CD4-positive, alpha-beta T cell (primary cell): ENCODE measurements at places on chromosomes 2 and 18. TPM values are rescaled to one million over a fixed set of nuclear protein-coding genes. Genes with fewer than 3 reads are reported as not detected.

DNA sequence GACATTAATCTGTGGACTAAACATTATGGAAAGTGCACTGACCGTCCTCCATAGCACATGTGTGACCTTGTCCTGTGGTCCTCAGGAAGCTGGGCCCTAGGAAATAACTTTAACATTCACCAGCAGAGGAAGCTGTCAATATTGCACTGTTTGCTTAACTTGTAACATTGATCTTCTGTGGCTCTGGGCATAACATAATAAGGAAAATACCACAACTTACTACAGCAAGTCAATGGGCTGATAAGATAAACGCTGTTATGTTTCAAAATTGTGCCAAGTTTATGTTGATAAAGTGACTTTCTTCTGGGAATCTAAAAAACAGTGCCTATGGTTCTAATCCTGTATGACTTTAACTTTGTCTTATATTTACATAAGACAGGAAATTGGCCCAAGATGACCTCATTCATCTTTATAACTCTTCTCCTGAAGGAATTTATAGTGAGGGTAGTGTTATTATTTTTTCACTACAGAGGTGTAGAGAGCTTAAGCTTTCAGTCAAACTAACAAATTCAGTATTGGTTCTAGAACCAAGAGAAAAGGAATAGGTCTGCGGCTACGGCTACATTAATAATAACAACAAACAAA is 113.7 kb upstream of the MAP4K3 start:
- no peaks in the 10 kb centered on the region for H3K27me3 ChIP-seq
- H3K4me1 ChIP-seq, result no peaks in the 10 kb centered on the region
- no peaks in the 10 kb centered on the region for H3K36me3 ChIP-seq
- no peak for DNase-seq
- no peak overlapping the region for H3K4me3 ChIP-seq

MERTK gene
- 0.08 TPM for total RNA-seq

DNA sequence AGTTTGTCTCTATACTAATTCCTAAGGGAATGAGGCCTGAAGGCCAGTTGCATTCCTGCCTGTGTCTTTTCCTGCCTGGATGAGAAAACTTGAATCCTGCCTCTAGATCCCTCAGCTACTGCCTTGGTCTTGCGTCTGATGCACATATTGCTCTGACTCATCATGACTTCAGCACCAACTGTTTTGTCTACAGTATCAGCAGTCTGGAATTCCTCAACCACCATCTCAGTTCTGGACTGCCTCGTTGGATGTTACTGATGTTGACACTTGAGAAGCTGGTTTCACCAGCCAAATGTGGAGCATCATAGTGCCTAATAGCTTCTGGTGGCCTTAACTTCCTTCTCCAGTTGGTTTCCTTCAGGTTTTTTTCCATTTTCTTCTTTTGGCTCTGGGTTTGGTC is 211.0 kb downstream of the CTNNA2 start:
- H3K36me3 ChIP-seq, result no peaks in the 10 kb centered on the region
- H3K4me3 ChIP-seq, result no peak overlapping the region
- H3K4me1 ChIP-seq, result no peaks in the 10 kb centered on the region
- no peaks in the 10 kb centered on the region for H3K27me3 ChIP-seq
- DNase-seq, result no peak
- no peak overlapping the region for H3K27ac ChIP-seq

- H3K27me3 ChIP-seq, result peaks cover 4% of the 10 kb centered on the region
- H3K27ac ChIP-seq, result no peak overlapping the region
- no peak for DNase-seq
- no peak overlapping the region for H3K4me3 ChIP-seq
Observed at GRCh38 chr2:118548880-118549488, 298.5 kb downstream of the EN1 start.

ABCB11 gene
- total RNA-seq, result not detected

SLC40A1 gene
- 7.4 TPM for total RNA-seq

DNA sequence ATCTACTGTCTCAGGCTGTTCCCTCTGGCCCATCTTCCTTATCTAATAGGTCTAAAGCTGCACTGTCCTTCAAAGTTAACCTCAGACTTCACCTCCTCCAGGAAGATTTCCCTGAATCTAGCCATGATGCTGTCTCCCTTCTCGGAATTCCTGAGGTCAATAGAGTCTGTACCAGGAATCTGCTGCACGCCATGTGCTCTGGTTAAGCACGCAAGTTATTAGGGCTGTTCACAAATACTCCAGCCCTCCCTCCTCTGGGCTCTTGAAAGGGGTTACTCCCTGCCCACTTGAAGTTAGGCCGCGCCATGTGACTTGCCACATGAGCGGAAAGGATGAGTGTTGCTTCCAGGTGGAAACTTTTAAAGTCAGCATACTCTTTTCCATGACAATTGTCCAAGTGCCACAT is 43.6 kb downstream of the MCFD2 start:
- H3K4me3 ChIP-seq, result no peak overlapping the region
- no peaks in the 10 kb centered on the region for H3K4me1 ChIP-seq
- no peak for DNase-seq
- no peak overlapping the region for H3K27ac ChIP-seq
- no peaks in the 10 kb centered on the region for H3K27me3 ChIP-seq
- H3K36me3 ChIP-seq, result no peaks in the 10 kb centered on the region

PID1 gene
- 0.38 TPM for total RNA-seq

DNA sequence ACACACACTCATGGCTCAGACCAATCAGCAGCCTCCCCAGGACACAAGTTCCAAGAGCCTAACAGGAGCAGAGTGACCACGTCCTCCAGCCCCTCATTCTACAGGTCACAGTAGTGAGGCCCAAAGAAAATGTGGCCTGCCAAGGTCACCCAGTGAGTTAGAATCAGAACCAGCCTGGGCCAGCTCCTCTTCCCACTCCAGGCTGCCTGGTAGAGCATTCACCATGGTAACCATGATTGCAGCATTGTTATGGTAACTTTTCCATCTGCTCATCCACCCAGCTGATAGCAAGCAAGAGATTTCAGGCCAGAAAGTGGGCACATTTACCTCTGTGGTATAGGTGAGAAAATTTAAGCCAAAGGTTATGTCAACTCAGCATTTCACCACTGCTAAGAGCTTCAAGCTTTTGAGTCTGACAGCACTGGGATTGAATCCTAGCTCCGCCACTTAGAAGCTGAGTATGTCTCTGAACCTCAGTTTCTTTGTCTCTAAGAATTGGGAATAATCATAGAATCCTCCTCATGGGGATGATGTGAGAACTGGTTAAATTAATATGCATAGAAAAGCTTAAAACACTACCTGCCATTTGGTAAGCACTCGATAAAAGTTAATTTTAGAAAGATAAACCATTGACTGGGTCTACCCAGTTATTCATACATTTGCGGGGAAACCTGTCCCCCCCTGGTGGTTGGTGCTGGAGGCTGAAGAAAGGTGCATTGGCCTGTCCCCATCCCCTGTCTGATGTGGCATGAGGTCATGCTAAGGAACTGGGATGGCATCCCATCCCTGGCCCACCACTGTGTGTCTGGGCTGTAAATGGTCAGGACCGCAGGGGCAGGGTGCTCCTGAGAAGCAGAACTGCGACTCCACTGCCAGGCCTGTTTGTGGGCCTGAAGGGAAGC is 181.5 kb downstream of the KLHL29 start:
- no peaks in the 10 kb centered on the region for H3K4me1 ChIP-seq
- no peak overlapping the region for H3K4me3 ChIP-seq
- H3K36me3 ChIP-seq, result no peaks in the 10 kb centered on the region
- H3K27me3 ChIP-seq, result no peaks in the 10 kb centered on the region
- no peak for DNase-seq

GRCh38 chr2:27080140-27080469 is 1.7 kb downstream of the EMILIN1 start:
- no peaks in the 10 kb centered on the region for H3K36me3 ChIP-seq
- peaks cover 42% of the 10 kb centered on the region for H3K4me1 ChIP-seq
- H3K27ac ChIP-seq, result no peak overlapping the region
- no peak overlapping the region for H3K4me3 ChIP-seq

C2orf66 gene
- not detected for total RNA-seq

LRRC30 gene
- not detected for total RNA-seq

ST6GAL2 gene
- total RNA-seq, result not detected

TEX44 gene
- not detected for total RNA-seq

- H3K4me1 ChIP-seq, result no peaks in the 10 kb centered on the region
- no peak overlapping the region for H3K4me3 ChIP-seq
- H3K27ac ChIP-seq, result no peak overlapping the region
- no peaks in the 10 kb centered on the region for H3K27me3 ChIP-seq
Observed at GRCh38 chr18:59996370-59996966, 96.7 kb downstream of the PMAIP1 start.

GRCh38 chr2:169828141-169828811 is 1.0 kb downstream of the UBR3 start:
- H3K4me3 ChIP-seq, result peak overlapping the region; percentile 73
- peak overlapping the region; percentile 41 for H3K27ac ChIP-seq
- H3K4me1 ChIP-seq, result peaks cover 44% of the 10 kb centered on the region
- no peaks in the 10 kb centered on the region for H3K27me3 ChIP-seq
- DNase-seq, result peak; percentile 25

DNA sequence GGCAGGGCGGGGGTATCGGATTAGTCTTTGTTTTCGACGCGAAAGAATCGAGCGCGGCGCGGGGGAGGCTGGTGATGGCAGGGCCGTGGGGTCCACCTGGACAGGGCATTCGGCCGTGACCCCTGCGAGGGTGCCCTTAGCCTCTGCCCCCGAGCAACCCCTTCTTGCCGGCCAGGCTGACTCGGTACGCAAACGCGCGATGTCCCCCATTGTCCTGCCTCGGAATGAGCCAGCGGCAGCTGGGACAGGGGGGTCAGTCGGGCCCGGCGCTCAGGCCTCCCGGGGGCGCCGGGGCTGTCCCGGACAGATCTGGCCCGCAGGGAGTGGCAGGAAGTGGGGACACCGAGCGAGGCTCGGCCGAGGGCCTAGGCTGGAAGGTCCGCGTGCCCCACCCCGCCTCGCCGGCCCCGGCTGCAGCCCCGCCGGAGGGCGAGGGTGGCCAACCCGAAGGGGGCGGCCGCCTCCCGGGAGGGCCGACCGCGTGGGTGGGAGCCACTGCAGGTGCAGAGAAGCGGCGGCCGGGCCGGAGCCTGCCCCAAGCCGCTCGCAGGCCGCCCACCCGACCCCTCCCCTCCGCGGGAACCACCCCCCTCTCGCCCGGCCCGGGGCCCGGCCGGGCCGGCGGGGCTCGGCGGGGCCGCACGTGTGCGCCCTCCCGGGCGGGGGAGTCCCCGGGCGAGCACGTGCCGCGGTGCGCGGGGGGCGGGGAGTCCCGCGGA is at the start of gene TET3:
Gene TET3, plus strand, starts transcription at position 708 of the 719 bp plus-strand sequence. CDS start 1,494 bp downstream, outside the sequence.
- peak within 1 kb of the TSS; percentile 80 for H3K4me3 ChIP-seq
- no peak for DNase-seq
- H3K4me1 ChIP-seq, result peaks cover 76% of the 10 kb centered on the region
- peak within 1 kb of the TSS; percentile 71 for H3K27ac ChIP-seq
- peaks cover under 1% of the 10 kb centered on the region for H3K36me3 ChIP-seq

FAM124B gene
- 1.3 TPM for total RNA-seq

DNA sequence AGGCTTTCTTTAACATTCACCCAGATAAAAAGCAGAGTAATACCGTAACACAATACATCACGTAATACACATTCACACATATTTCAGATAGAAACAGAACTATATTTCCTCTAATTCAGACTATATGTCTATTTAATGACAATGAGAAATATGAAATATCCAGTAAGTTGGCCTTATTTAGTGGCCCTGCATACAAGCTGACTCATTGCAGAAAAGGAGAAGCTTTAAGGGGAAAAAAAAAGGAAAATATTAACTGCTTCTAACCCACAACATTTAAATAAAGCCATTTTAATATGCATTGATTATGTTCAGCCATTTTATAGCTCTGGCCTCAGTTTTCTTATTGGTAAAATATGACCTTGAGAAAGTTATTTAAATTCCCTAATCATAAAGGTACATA is 94.8 kb downstream of the PPP1R1C start:
- H3K27me3 ChIP-seq, result peaks cover 4% of the 10 kb centered on the region
- H3K27ac ChIP-seq, result no peak overlapping the region
- H3K4me1 ChIP-seq, result no peaks in the 10 kb centered on the region

DNA sequence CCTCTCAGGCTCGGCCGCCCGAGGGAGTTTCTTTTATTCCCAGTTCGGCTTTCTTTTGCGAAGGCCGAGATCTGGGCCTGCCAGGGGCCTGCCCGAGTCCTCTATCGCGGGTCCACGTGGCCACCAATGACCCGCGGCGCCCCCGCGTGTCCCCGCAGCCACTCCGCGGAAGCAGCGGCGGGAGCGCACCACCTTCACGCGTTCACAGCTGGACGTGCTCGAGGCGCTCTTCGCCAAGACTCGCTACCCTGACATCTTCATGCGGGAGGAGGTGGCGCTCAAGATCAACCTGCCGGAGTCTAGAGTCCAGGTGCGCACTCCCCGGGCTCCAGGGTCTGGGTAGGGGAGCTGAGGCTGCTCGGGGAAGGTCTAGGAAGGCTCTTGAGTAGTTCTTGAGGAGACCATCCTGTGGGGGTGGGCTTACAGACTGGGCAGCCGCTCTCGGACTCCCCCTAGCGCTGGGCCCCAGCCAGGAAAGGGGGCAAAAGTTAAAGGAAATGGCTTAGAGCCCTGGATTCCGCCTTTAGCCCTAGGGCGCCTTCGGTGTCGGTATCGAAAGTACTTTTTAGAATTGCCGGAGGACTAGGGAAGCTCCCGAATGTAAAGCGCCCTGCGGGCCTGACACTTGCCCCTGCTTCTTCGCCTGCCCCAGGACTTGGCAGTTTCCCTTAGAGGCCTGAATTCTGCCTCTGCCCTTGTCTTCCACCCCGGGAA is 3.4 kb downstream of the OTX1 start:
- H3K4me1 ChIP-seq, result peaks cover 92% of the 10 kb centered on the region
- H3K36me3 ChIP-seq, result no peaks in the 10 kb centered on the region
- DNase-seq, result peak; percentile 19

- H3K27ac ChIP-seq, result no peak overlapping the region
- no peak for DNase-seq
- no peaks in the 10 kb centered on the region for H3K27me3 ChIP-seq
- H3K4me3 ChIP-seq, result no peak overlapping the region
Observed at GRCh38 chr2:196066291-196067087, 2.1 kb downstream of the DNAH7 start.

GRCh38 chr2:40103590-40103989 is 324.5 kb upstream of the THUMPD2 start:
- H3K27ac ChIP-seq, result no peak overlapping the region
- H3K36me3 ChIP-seq, result no peaks in the 10 kb centered on the region
- H3K4me3 ChIP-seq, result no peak overlapping the region
- no peaks in the 10 kb centered on the region for H3K27me3 ChIP-seq
- DNase-seq, result no peak
- H3K4me1 ChIP-seq, result no peaks in the 10 kb centered on the region

TCF4 gene
- total RNA-seq, result 3.2 TPM

DNA sequence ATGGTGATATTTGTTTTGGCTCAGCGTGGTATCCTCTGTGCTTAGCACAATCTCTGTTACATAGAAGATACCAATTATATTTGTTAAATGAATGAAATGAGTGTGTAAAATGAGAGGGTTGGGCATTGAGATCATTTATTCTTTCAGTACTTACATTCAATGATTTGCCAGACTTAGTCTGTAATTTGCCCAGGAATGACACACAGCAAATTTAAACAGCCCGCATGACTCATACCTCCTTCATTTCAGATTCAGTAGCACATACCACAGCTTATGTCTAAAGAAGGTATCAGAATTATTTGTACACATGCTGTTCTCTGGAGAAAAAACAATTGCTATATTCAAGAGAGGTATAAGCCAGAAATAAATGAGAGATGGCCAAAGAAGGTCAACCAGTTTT is 37.0 kb downstream of the KLHL14 start:
- no peaks in the 10 kb centered on the region for H3K36me3 ChIP-seq
- H3K4me3 ChIP-seq, result no peak overlapping the region
- H3K4me1 ChIP-seq, result no peaks in the 10 kb centered on the region
- no peaks in the 10 kb centered on the region for H3K27me3 ChIP-seq
